ENCODE measurements at places on chromosomes 16 and 17.

DNA sequence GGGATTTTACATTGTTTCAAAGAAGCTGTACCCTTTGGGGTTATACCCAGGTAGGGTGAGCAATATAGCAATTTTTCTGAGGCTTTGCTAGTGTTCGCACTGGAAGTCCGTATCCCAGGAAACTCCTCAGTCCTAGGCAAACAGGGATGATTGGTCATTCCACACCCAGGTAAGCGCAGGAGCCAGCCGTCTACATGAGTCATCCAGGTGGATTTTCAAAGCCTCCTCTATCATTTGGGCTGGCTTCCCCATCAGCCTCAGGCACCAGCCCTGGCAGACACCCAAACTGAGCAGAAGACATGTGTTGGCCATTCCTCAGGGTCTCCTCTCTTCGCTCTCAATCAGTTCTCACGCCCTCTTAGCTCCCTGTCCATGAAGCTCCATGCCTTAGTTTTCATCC is 135.6 kb downstream of the AIPL1 start:
- no peak for DNase-seq

GRCh38 chr17:82000803-82001570 is 21.7 kb downstream of the CENPX start:
- DNase-seq = no peak

- DNase-seq = no peak
Measured at GRCh38 chr17:72176516-72176851, 55.7 kb downstream of the SOX9 start.

DNA sequence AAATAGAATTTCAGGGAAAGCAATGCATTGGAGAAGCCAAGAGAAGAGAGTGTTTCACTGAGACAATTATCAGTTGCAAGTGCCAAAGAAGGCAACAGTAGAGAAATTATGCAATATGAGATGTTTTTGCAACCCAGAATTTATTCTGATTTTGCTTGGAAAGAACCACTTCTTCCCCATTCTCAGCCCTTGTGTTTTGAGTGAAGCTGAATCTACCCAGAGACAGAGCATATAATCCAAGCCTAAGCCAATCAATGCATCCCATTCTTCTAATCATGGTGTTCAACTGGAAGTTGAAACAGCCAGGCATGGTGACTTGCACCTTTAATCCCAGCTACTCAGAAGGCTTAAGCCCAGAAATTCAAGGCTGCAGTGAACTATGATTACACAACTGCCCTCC is 6.9 kb upstream of the SCNN1G start:
- DNase-seq = no peak

GRCh38 chr16:84177741-84178073 is 9.2 kb downstream of the TAF1C start:
- DNase-seq = peak; percentile 27

- no peak for DNase-seq
Measured at GRCh38 chr17:77231076-77231871, 90.5 kb downstream of the SEC14L1 start.

GRCh38 chr17:83014940-83015910 is 64.2 kb upstream of the METRNL start:
- DNase-seq = no peak

GRCh38 chr17:65025297-65025696 is 31.2 kb downstream of the GNA13 start:
- no peak for DNase-seq

- DNase-seq = peak; percentile 28
Measured at GRCh38 chr17:21452377-21453143, 76.4 kb downstream of the KCNJ12 start.

DNA sequence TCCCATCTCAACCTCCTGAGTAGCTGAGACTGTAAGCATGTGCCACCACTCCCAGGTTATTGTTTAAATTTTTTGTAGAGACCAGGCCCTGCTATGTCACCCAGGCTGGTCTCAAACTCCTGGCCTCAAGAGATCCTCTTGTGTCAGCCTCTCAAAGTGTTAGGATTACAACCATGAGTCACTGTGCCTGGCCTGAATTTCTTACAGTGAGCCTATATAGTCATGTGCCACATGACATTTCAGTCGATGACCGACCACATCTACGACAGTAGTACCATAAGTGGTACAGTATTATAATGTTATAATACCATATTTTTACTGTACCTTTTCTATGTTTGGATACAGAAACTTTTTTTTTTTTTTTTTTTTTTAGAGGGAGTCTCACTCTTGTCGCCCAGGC is 195.3 kb downstream of the STX8 start:
- no peak for DNase-seq

- DNase-seq = peak; percentile 22
Measured at GRCh38 chr17:39026980-39027451, 59.8 kb upstream of the FBXO47 start.

DNA sequence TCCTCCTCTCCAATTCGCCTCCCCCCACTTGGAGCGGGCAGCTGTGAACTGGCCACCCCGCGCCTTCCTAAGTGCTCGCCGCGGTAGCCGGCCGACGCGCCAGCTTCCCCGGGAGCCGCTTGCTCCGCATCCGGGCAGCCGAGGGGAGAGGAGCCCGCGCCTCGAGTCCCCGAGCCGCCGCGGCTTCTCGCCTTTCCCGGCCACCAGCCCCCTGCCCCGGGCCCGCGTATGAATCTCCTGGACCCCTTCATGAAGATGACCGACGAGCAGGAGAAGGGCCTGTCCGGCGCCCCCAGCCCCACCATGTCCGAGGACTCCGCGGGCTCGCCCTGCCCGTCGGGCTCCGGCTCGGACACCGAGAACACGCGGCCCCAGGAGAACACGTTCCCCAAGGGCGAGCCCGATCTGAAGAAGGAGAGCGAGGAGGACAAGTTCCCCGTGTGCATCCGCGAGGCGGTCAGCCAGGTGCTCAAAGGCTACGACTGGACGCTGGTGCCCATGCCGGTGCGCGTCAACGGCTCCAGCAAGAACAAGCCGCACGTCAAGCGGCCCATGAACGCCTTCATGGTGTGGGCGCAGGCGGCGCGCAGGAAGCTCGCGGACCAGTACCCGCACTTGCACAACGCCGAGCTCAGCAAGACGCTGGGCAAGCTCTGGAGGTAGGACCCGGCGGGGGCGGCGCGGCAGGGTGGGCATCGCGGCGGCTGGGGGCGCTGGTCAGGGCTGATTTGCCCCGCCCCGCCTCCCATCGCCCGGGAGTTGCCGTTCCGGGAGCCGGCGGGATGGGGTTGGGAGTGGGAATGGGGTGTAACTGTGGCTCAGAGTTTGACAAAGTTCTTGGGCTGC is 567 bp downstream of the SOX9 start:
- DNase-seq = no peak

- DNase-seq = no peak
Measured at GRCh38 chr16:15509051-15509592, 74.7 kb downstream of the BMERB1 start.

GRCh38 chr17:34386697-34387550 is 23.9 kb upstream of the CCL1 start:
- no peak for DNase-seq

DNA sequence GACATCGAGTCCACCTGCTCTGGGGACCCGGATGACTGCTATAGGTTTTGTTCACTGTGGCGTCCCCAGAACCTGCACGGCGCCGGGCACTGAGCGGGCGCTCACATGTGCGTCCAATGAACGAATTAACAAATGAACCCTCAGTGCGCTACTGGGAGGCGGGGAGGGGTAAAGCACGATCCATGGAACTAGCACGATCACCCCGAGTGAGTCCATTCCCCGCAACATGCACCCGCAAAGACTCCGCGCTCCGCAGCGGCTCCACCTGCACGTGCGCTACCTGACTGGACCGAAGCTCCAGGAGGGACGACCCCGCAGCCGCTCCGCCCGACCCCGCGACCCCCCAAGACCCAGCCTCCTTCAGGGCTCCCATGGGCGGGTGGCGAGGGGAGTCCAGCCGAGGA is 491 bp downstream of the TRAP1 start:
- DNase-seq = peak; percentile 47

- no peak for DNase-seq
Measured at GRCh38 chr16:31270795-31271194, 11.0 kb downstream of the ITGAM start.

- DNase-seq = no peak
Measured at GRCh38 chr16:49940464-49941224, 84.4 kb upstream of the CNEP1R1 start.

- DNase-seq = no peak
Measured at GRCh38 chr16:49495596-49496355, 122.2 kb downstream of the C16orf78 start.

- DNase-seq = no peak
Measured at GRCh38 chr16:86354641-86355513, 155.4 kb upstream of the FOXF1 start.

- DNase-seq = no peak
Measured at GRCh38 chr16:88993166-88993761, 16.3 kb upstream of the CBFA2T3 start.

- peak; percentile 67 for DNase-seq
Measured at GRCh38 chr17:79836972-79837887, 2.0 kb downstream of the CBX4 start.

DNA sequence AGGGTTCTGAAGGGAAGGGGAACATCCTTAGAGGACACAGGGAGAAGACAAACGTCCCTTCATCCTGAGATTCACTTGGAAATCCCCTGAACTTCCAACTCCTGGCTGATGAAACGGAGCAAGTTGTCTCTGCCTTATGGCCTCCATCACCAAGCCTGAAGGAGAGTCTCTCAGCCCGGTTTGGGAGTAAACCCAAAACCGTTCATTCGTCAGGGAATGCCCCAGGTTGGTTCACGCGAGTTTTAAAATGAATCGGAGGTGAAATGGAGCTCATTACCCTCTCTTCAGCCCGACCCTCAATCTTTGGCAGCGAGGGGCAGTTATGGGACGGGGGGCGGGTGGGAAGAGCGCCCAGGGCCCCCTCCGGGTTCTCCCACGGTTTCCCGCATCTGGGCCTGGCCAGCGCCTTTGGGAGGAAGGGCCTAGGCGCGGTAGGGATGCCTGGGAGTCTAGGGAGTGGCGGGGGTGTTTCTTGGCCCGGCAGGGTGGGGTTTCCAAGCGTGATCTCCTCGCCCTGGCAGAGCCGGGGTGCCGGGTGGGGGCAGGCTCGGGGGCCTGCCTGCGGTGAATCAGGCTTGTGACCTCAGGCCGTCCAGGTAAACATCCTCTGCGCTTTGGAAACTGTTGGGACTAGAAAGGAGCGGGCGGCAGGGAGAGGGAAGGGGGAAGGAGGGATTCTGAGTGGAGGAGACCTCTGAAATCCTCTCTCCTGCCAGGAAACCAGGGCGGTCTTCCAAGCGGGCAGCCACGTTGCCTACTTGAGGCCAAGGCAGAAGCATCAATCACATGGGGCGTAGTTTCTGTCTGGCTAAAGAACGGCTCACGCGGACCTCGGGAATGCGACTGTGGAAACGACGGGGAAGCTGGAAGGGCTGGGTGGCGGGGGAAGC is 24.1 kb upstream of the HOXB13 start:
- no peak for DNase-seq

DNA sequence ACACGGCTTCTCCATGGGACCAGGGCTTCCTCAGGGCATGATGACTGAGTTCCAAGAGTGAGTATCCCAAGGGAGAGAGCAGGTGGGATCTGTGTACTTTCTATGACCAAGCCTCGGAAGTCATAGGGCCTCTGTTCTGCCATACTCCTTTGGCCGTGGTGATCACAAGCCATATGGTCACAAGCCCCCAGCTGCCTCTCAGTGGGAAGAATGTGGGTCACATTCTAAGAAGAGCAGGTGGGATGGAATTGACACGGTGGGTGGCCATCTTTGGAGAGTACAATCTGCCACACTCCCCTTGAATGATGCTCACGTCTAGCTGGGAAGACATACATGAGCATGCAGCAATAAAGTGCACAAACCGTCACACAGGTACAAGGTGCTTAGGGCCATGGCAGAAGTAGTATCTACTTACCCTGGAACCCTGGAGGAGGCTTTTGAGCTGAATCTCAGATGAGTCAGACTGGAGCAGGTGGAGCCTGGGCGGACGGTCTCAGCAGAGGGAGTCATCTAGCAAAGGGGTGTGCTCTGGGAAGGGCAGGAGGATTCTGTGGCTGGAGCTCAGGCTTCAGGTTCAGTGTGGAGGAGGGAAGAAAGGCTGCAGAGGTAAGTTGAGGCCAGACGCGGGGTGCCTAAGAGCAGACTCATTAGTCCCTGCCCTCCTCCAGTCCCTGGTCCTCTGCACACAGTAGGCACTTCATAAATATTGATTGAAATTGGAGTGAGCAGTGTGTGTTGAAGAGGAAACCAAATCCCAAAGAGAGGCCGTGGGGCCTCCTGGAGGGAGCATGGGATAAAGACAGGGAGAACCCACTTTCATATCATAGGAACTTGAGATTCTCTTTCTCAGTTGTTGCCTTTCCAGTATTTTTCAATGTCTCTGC is 26.6 kb downstream of the GOSR2 start:
- DNase-seq = no peak

- no peak for DNase-seq
Measured at GRCh38 chr16:89690392-89690901, 4.0 kb downstream of the CDK10 start.

DNA sequence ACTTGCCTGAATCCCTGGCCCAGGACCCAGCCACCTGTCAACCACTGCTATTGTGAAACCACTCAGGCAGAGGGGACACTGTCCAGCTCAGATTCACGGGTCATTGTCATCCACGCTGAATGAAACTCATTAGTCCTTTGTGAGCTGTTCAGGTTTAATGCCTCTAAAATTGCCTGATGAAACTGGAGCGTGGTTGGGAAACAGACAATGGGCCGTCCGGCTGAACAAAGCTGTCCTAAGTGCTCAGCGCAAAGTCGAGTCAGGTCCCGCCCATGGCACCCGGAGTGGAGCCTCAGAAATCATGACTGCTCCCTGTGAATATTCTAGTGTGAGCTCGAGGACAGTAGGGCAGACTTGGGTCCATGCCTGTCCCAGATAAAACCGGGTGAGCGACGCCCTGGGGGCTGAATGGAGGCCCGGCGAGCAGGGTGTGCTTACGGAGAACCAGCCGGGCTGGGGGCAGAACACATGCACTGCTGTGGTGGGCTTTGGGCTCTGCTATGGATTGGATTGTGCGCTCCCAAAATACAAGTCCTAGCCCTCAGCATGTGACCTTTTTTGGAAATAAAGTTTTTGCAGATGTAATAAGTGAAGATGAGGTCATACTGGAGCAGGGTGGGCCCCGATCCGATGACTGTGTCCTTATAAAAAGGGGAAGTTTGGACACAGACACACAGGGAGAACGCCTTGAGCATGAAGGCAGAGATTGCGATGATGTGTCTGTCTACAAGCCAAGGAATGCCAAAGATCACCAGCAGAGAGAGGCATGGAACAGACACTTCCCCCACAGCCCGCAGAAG is 12.9 kb upstream of the CMIP start:
- DNase-seq = no peak

GRCh38 chr16:6946802-6947201 is 385.8 kb upstream of the RBFOX1 start:
- no peak for DNase-seq

- DNase-seq = peak; percentile 84
Measured at GRCh38 chr16:17070882-17071592, 399.7 kb downstream of the XYLT1 start.

DNA sequence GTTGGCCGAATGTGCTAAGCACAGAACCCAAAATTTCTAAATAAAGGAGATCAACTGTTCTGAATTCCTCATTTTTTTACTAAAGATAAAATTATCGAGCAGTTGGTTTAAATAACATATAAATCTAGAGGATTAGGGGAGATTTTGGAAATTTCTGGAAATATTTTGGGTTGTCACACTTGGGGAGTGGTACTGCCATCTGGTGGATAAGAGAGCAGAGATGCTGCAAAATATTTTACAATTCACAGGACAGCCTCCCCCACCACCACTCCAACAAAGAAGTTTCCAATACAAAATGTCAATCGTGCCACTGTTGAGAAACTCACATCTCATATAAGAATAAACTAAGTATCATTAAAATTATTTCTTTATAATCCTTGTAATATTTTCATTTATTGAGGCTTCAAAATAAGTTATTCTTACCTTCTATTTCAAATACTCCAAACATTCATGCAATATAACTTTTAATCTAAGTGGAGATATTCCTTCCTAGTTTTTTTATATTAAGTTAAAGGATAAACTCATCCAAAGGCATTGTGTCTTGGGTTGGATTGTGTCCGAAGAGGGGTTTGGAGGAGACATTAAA is 17.0 kb upstream of the ABCA8 start:
- DNase-seq = no peak

Data from stimulated activated CD4-positive, alpha-beta T cell treated with anti-CD3 and anti-CD28 coated beads, Interleukin-1b, Interleukin-23, amount 100 ng/mL, for 48 hours (primary cell).